Sigmoid colon (tissue), 7 donors: ENCODE measurements at places on chromosomes 12 and 14. TPM values are rescaled to one million over a fixed set of nuclear protein-coding genes. Genes with fewer than 3 reads are reported as not detected.

GRCh38 chr12:117518594-117519270, 157.3 kb upstream of the NOS1 start:
- H3K27me3 ChIP-seq = no peaks in the 10 kb centered on the region
- H3K27ac ChIP-seq = no peak overlapping the region
- no peak for DNase-seq
- H3K4me1 ChIP-seq = no peaks in the 10 kb centered on the region
- H3K36me3 ChIP-seq = no peaks in the 10 kb centered on the region
- H3K4me3 ChIP-seq = no peak overlapping the region

The HCAR3 gene
- not detected for total RNA-seq

The ETFBKMT gene
- 2.5 TPM for total RNA-seq

GRCh38 chr12:99745895-99746294, 98.3 kb downstream of the GARIN6 start:
- no peak overlapping the region for H3K27ac ChIP-seq
- peaks cover 7% of the 10 kb centered on the region for H3K4me1 ChIP-seq
- no peaks in the 10 kb centered on the region for H3K27me3 ChIP-seq
- no peaks in the 10 kb centered on the region for H3K36me3 ChIP-seq
- no peak overlapping the region for H3K4me3 ChIP-seq

DNA sequence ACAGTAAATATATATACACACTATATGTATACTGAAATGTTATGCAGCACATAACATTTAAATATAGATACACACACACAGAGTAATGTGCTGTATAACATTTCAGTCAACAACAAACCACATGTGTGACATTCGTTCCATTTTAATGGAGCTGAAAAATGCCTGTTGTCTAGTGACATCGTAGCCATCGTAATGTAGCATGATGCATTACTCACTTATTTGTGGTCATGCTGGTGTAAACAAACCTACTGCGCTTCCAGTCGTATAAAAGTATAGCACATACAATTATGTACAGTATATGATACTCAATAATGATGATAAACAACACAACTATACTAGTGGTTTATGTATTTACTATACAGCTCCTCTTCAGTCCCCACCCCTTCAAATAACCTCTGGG, 119.0 kb upstream of the SLC38A4 start:
- no peaks in the 10 kb centered on the region for H3K36me3 ChIP-seq
- no peaks in the 10 kb centered on the region for H3K4me1 ChIP-seq
- DNase-seq = no peak
- no peak overlapping the region for H3K4me3 ChIP-seq
- no peak overlapping the region for H3K27ac ChIP-seq
- H3K27me3 ChIP-seq = no peaks in the 10 kb centered on the region

The NRIP2 gene
- total RNA-seq = 0.33 TPM

The SLC38A4 gene
- 0.55 TPM for total RNA-seq
